Natural killer cell (primary cell): ENCODE measurements at places on chromosomes 1 and 21.

DNA sequence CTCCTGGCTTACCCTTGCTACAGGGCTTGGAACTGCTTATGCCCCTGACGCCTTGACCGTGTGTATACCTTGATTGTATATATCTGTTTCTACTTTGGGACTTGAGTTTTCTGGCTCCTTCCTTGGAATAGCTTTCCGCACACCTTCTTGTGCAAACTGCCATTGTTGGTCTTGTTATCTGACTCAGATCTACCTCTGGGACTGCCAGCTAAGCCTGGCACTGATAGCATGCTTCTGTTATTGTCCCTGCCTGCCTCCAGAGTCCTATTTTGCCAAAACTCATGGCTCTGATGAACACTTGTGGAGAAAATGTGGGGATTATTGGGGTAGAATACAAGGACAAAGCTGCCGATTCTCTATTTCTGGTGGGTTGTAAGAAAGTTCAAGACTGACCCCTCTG, 15.4 kb downstream of the FMOD start:
- no peak for DNase-seq

GRCh38 chr1:116168277-116169032, 57.3 kb downstream of the MAB21L3 start:
- DNase-seq = peak; percentile 82

- DNase-seq = no peak
Observed at GRCh38 chr1:17371896-17372295, at the start of gene PADI6. PADI6 (plus strand) TSS chr1:17372196; CDS start chr1:17372246, 50 bp downstream.

- DNase-seq = peak; percentile 34
Observed at GRCh38 chr1:78045926-78046778, at the start of gene GIPC2. GIPC2 (plus strand) TSS chr1:78045966; CDS start chr1:78046095, 129 bp downstream.

DNA sequence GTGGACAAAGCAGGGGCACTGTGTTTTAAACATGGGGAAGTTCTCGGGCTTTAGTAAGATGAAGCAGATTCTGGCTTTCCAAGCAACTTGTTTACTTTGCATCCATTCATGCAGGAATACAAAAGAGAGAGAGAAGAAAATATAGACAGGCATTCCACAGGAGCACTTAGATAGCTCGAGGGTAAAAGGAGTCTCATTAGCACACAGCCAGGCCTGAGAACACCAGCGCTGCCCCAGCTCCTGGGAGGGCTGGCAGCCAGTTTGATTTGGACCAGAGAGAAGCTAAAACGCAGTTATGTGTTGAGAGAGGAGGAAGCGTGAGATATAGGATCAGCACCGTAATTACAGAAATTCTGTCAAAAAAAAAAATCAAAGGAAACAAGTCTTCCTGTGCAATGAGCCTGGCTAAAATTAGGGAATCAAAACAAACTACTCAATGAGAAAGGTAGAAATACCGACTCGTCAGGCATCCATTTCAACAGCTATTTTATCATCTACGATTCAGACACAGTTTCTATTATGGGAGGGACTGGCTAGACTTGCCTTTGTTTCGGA, 68.2 kb downstream of the CLSTN1 start:
- DNase-seq = no peak

DNA sequence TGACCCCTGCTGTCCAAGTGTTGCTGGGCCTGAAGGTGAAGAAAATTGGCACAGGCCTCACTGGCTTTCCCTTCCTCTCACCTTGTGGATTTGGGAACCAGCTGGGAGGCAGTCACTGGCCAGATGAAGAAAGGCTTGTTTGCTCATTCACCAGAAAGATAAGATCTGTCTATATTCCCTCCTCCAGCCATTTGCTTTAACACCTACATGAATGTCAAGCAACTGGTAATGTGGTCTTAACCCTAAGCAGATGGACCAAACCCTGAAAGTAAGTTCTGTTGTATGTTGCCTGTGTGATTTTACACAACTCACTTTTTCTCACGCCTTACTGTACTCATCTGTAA, 10.3 kb upstream of the SRRM1 start:
- no peak for DNase-seq

- no peak for DNase-seq
Observed at GRCh38 chr1:100240631-100241030, 9.0 kb downstream of the DBT start.

DNA sequence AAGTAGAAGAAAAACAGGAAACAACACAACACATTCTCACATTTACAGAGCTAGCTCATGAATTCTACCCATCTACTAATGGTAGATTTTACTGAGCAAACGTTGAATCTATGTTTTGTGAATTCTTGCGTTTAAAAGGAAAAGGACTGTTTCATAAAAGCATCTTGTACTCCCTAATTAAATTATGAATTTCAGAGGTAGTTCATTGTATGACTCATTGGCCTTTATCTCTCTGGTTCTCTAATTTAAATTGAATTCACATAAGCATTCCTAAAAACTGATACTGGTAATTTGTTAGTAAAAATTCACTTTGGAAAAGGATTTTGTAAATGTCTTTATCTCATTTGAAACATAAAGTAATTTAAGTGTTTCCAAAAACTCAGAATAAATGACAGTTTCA, 687.3 kb downstream of the BRINP3 start:
- no peak for DNase-seq

GRCh38 chr1:26811708-26812107, 14.8 kb upstream of the ZDHHC18 start:
- no peak for DNase-seq

- no peak for DNase-seq
Observed at GRCh38 chr1:57887964-57888491, 464.2 kb upstream of the DAB1 start.

- no peak for DNase-seq
Observed at GRCh38 chr1:201693890-201694607, 134.9 kb upstream of the IPO9 start.

DNA sequence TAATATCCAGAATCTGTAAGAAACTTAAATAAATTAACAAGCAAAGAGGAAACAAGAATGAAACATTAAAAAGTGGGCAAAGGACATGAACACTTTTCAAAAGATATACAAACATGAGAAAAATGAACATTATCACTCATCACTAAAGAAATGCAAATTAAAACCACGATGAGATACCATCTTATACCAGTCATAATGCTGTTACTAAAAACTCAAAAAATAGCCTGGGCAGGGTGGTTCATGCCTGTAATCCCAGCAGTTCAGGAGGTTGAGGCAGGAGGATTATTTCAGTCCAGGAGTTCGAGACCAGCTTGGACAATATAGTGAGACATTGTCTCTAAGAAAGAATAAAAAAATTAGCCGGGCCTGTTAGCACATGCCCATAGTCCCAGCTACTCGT, 6.1 kb downstream of the ZNF124 start:
- DNase-seq = no peak

- peak; percentile 66 for DNase-seq
Observed at GRCh38 chr21:34889320-34889675, 159.8 kb downstream of the RUNX1 start.

GRCh38 chr1:219326843-219327242, 153.2 kb downstream of the LYPLAL1 start:
- DNase-seq = no peak

DNA sequence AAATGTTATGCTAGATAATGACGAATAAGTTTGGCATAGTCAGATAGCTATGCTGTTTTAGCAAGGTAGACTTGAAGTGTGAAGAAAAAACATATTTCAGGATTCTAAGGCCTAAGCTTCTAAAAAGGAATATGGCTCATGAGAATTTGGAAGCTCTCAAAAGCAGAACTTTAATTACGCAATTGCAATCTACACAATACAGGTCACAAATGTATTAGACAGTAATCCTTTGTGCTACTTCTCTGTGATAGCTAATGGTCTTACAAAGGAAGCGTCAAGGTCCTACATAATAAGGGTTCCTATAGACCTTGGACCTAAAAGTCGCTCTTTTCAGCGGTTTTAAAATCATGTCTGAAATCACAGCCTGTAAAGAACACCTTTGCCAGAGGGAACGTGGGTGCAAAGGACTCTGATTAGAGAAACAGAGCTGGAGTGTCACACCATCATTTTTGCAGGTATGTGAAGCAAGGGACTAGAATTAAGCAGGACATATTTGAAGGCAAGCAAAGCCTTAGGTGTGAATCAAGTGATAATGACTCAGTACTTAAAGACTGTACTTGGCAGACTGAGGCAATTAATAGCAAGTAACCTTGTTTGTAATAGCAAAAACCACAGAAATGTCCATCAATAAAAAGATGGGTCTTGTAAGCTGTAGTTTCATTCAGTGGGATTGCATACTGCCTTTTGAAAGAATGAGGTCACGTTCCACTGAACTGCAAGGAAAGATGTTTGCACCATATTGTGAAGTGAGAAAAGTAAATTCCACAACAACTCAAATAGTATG, 420.2 kb downstream of the KCTD3 start:
- no peak for DNase-seq

GRCh38 chr1:107687849-107688753, 276.9 kb downstream of the VAV3 start:
- no peak for DNase-seq

DNA sequence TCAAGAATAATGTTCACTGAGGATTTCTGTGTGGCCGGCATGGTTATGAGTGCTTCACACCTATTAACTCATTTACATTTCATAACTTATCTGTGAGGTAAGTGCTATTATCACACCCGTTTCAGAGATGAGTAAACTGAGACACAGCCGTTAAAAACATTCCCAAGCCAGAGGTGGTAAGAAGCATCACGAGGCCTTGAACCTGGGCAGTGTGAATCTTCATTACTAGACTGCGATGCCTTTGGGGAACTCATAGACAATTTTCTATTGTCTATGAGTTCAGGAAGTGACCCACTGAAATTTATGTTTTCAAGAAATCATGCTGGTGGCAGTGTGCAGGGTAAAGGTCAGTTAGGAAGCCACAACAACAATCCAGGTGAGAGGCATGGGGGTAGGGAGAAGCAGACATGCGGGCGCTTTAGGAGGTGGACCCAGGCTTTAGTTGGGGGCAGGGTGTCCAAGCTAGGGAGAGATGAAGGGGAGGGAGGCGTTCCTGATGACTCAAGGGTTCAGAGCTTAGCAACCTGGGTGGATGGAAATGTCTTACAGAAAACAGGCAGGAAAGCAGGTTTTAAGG, 14.5 kb downstream of the GNG12 start:
- DNase-seq = no peak

- peak; percentile 62 for DNase-seq
Observed at GRCh38 chr1:154405747-154406571, 816 bp downstream of the IL6R start.

- no peak for DNase-seq
Observed at GRCh38 chr1:1298861-1299685, 8.7 kb downstream of the ACAP3 start.

DNA sequence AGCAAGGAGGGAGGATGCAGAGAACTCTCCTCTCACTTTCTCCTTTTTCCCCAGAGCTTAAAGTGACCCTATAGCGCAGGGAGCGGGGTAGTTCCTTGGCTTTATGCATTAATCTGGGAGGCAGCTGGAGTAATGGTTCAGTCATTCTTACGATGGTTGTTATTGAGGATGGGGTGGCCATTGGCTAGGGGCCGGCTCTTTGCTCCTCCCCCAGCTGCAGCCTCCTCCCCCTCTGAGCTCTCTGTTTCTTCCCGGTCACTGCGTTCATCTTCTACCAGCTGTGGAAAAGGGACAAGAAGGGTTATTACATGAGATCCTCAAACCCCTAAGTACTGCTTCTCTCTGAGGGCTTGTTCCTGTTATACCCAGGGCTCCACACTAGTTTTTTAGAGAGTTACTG, 8.6 kb downstream of the CERS2 start:
- no peak for DNase-seq

DNA sequence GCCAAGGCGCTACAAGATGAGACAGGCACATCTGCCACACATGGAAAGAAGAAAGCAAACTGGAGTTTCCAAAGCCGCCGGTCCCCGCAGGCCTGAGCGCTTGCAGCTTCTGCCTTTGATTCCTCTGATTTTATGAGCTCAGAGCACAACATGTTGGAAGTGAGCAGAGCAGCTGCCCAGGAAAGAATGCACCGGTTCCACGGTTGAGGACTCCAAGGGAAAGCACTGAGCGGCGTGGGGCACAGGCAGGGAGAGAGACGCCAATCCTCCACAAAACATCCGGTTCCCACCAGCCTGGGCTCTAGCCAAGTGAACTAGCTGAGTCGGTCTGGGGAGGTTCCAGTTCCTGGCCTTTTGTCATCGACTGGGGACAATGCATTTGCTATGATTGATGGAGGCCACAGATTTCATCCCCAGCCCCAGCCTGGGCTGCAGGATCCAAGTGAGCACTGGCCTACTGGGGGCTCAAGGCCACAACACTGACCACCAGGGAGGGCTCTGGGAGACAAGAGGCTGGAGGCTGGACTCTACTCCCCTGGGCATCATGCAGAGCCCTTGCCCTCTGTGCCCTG, 253.1 kb upstream of the IRF2BP2 start:
- no peak for DNase-seq

- DNase-seq = no peak
Observed at GRCh38 chr21:44720170-44720569, 8.8 kb upstream of the TSPEAR start.

- no peak for DNase-seq
Observed at GRCh38 chr21:28523367-28523766, 469.3 kb downstream of the LTN1 start.

DNA sequence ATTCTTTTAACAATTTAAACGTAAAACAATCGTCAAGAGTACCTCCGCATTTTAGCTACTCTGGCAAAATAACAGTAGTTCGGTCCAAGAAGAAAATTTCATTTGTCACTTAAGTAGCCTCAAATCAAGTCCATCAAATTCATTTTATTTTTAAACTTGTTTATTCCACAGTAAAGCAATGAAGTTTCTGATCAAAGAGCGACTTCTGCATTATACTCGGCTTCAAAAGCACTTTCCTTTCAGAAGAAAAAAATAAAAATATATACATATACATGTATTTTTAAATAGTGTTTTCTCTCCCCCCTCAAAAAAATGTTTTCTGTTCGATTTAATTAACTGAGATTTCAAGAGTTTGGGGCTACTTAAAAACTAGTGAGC, 115.0 kb downstream of the RERE start:
- DNase-seq = no peak

- no peak for DNase-seq
Observed at GRCh38 chr1:226440512-226440911, 32.6 kb upstream of the PARP1 start.

DNA sequence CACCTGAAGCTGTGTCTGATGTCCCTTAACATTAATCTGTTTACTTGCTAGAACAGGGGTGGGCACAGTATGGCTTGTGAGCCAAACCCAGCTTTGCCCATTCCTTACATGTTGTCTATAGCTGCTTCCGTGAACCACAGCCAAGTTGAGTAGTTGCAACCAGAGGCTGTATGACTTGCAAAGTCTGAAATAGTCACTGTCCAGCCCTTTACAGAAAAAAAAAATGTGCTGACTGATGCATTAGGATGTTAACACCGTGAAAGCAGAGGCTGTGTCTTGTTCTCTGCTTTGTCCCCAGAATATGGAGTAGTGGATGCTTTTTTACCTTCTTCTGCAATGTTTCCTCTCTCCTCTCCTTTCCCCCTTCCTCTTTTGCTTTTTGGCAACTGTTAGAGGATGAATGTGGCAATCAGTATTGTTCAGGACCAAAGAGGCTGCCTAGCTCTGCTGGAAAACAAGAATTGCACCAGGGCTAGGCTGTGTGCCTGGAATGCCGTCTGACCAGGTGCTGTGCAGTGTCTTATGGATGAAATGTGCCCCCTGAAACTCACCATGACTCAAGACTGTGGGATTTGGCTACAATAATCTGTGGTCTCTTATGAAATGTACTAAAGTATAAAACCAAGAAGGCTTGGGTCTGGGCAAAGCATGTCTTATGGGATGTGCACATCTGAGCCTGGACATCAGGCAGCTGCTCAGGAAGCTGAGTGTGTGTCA, 79.6 kb upstream of the GCLM start:
- no peak for DNase-seq

- no peak for DNase-seq
Observed at GRCh38 chr1:160652924-160653619, 6.2 kb upstream of the SLAMF1 start.
